ENCODE measurements at places on chromosomes 4 and X.

DNA sequence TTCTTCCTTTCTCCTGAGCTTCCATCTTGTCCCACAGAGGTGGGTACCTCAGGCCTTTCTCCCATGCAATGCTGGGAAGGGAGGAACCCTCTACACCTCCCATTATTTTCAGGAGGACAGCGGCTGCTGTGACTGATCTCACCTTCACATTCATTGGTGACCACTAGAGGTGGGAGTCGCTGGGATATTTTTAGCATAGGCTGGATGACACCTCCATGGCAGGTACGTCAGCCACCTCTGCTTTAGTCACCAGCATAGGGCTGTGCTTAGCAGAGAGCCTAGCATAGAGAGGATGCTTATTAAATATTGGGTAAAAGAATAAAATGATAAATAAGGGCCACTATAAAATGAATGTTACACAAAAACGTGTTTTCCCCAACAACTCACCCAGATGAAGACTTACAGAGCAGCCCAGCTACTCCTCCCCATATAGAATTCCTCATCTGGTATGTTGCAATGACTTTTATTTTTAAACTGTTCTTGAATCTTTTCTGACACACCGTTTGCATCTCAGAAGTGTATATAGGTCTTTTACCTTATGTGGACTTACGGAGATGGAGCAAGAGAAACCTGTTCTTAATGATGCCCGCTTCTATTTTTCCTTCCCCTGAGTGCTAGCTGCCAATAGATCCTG lies 60.9 kb upstream of the SORBS2 start:
- DNase-seq = peak; percentile 4

DNA sequence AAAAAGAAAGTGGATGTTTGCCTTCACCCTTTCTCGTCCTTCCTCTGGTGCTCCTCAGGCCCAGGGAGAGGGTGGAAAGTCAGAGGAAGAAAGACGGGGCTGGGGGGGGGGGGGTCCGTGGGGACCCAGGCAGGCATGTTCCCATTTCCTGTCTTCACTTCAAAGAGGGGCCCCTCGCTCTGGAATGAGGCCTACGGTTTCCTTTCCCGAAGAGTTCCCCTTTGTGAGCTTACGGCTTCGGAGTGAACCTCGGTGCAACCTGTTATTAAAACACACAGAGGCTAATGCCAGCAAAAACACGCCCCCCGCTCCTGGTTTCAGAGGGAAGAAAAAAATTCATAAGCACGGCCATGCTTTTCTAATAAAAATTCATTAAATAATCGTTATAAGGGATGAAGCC lies 40.1 kb downstream of the SHOX start:
- no peak for DNase-seq

DNA sequence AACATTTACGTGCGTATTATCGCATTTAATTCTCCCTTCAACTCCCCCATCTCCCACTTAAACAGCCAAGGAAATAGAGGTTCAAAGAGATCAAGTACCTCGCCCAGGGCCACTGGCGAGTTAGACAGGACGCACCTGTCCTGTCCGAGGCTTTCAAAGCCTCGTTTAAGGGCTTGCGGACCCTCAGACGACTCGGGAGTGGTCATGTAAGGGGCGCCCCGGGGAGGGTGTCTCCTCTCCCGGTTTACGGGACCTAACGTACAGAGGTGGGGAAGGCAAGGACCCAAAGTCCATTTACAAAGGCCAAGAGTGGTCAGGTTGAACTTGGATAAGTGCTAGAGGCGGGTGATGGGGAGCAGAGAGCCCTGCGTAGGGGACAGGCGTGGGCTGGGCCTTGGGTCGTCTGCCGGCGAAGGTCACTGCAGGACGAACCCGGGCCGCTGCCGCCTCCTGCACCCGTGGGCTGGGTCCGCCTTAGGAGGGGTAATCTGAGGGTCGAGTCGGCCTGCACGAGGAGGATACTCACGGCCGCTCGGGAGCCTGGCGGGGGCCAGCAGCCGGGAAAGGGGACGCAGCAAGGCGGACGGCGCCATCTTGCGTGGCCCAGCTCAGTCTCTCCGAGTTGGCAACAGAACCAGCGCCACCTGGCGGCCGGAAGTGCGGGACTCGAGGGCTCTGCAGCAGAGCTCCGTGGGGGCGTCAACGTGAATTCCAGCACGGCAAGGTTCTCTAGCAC lies 5.9 kb upstream of the NAA15 start:
- DNase-seq = peak; percentile 98

DNA sequence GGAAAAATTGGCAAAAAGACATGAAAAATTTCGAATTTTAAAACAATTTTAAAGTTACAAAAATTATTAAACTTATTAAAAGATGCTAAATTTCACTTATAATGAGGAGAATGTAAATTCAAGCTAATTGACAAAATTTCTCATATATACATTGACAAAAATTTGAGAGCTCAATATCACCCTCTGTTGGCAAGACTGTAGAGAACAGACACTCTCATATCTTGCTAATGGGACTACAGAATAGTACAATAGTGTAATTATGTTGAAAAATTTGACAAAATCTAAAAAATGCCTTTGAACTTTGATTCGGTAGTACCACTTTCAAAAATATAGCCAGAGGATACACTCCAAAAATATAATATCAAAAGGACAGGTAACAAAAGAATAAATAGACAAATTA lies 29.8 kb downstream of the DCAF8L2 start:
- no peak for DNase-seq

DNA sequence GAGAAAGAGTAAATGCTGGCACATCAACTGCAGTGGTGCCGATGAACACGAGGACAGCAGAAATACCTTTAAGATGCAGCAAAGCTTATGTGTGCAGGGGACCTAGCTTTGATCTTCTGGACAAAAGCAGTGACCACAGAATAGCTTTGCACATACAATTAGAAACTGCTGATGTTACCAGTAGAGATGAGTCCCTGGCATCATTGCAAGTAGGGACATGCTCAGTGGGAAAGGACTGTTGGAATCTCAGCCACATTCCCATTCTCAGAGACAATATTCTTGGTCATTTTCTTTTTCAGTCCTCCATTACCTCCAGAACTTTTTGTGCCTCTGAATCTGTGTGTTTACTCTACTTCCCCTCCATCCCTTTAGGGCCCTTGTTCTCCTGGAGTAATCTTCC lies 16.9 kb upstream of the PDLIM3 start:
- no peak for DNase-seq

- DNase-seq = no peak
Observed at GRCh38 chr4:661881-662761, 12.0 kb downstream of the ATP5ME start.

DNA sequence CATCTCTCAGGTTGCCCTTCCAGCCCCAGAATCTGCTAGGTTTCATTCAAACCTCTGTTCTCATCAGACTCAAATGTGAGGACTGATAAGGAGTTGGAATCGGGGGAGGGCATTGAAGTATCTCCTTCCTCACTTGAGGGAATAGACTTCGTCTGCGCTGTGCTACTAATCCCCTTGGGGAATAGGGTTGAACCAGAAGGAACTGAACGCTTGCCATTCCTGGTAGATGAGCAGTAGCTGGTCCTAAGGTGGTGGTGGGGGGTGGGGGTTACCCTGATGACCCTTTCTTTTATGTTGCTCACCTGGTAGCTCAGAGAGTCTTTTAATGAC lies 692 bp upstream of the SLC9A7 start:
- DNase-seq = no peak

GRCh38 chrX:97482666-97483300 lies 599.1 kb downstream of the RPA4 start:
- DNase-seq = no peak

GRCh38 chrX:3815896-3816664 lies 102.6 kb upstream of the PRKX start:
- DNase-seq = peak; percentile 18

GRCh38 chr4:8136972-8137710 lies 21.5 kb downstream of the ABLIM2 start:
- DNase-seq = no peak

GRCh38 chrX:94850811-94851210 lies 1176.8 kb downstream of the FAM133A start:
- DNase-seq = no peak

- peak; percentile 63 for DNase-seq
Observed at GRCh38 chr4:109977854-109978501, 65.3 kb downstream of the EGF start.

GRCh38 chrX:152893980-152894610 lies 3.8 kb upstream of the ZNF185 start:
- no peak for DNase-seq

DNA sequence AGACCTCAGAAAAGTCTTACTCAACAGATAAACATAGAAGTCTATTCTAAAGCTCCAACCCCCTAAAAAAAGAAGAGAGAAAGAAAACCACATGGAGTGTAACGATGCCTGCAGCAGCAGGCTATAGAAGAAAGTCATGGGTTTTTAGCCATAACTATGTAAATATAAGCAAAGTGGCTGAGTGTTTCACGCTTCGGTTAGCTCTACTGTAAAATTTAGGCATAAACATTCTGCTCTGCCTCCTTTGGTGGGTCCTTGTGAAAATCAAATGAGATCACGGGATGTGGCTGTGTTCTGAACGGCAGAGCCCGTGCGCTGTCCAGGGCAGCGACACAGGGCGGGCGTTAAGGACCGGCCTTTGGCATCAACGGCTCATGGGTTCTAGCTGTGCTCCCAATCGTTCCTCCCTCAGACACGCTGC lies 78.4 kb downstream of the IRF2 start:
- DNase-seq = no peak

GRCh38 chr4:170671171-170671570 lies 581.4 kb upstream of the AADAT start:
- no peak for DNase-seq

- DNase-seq = no peak
Observed at GRCh38 chrX:130793975-130794374, 109.0 kb downstream of the ENOX2 start.

DNA sequence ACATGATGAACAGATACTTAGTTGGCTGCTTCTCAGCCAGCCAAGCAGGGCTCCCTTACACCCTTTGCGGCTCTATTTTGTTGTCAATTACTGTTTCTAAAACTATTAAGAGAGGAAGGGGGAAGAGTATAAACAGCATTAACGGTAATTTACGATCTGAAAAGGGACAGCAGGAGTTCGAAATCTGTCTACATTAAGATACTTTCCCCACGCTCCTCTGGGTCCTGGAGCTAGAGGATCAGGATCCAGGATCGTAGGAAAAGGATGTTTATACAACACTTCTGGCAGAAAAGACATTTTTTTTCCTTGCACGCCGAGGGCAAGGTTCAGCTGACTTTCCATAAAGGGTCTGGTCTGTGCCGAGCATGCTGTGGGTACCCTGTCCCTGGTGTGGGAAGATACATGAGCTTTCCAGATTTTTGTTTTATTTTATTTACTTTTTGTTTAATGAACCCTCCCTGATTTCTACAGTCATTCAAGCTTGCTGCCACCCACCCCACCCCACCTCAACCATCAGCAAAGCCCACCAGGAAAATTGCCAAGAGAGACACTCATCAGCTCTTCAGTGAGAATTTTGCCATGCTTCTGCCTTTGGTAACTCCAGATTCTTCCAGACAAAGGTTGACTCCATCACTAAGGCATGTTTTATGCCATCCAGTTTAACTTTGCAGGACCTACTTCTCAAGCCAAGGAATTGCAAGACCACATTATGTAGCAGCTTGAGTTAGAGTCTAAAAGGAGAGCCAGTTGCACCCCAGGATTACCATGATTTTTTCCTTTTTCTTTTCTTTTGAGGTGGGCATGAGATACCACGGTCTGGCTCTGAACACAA lies 188.1 kb downstream of the QDPR start:
- DNase-seq = peak; percentile 58

GRCh38 chrX:154650221-154650510 lies 3.2 kb downstream of the CTAG2 start:
- no peak for DNase-seq

GRCh38 chrX:7131621-7132020 lies 15.9 kb upstream of the STS start:
- DNase-seq = no peak

DNA sequence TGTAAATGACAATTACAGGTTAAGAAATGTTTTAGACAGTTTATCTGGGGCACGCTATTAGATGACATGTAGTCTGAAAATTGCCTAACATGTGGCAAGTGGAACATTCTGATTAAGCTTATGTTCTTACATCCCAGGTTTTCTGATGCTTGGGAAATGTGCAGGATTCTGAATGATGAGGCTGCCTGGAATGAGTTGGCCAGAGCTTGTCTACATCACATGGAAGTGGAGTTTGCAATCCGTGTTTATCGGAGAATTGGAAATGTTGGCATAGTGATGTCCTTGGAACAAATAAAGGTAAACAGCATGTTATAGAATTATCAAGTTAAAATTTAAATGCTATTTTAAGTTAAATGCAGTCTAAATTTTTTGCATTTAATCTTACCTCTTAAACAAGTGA lies 49.3 kb downstream of the WDR19 start:
- DNase-seq = no peak

GRCh38 chrX:149476513-149476912 lies 28.6 kb downstream of the IDS start:
- no peak for DNase-seq

DNA sequence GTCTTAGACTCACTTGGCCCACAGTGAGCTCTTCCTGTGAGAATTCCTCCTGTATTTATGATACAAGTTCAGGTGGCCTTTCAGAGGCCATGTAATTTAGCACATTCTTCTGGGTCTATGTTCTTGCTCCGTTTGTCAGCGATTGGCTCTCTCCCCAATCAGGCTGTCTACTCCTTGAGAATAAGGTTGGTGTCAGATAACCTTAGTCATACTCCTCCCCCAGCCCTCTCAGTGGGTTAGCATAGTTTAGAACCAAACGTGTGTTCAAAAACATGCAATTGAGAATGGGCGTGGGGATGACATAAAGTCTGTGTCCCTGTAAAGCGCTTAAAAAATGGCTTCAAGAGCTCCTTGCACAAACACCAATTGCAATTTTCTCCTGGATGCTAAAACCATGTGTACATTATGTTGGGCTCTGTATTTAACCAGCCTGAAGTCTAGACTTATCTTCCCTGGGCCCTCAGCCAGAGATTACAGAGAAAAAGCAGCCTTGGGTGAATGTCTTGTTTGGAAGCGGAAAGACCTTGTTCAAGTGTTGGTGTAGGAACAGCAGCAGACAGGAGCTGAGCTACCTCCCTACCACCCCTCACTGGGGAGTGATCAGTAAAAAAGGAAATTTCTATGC lies 9.9 kb upstream of the CT47C1 start:
- DNase-seq = no peak

- DNase-seq = peak; percentile 78
Observed at GRCh38 chrX:104351173-104351769, 96.5 kb upstream of the ESX1 start.

DNA sequence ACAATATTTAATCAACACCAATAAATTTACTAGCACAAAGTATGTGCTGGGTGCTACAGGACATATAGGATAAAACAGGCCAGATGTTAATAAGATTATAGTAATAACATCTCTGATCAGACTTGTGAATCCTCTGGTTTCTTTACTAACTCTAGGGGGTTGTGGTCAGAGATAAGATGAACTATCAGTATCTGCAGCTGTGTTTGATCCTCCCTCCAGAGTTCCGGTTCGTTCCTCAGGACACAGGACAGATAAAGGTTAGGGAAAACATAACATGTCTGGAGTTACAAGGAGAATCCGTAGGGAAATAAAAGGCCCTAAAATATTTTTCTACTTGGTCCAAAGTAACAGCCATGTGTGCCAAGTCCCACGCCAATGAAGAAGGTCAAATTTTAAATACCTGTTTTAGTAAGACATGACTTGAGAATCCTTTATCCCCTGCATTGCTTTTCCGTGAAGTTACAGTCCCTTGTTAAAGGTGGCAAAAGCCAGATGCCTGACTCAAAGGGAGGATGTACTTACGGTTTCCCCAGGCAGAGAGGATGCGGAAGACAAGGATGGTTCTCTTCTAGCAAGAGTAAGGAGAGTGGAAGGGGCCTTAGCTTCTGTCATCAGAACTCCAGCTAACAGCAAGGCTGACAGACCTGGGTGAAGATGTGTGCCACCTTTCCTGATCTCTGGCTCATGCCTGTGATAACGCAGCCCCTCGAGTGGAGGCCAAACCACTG lies 44.4 kb downstream of the KIAA0232 start:
- no peak for DNase-seq
